Muscle of arm (tissue), 14 donors: ENCODE measurements at places on chromosomes 16 and 17.

- DNase-seq: no peak
Observed at GRCh38 chr16:20001856-20002707, 71.6 kb downstream of the GPR139 start.

DNA sequence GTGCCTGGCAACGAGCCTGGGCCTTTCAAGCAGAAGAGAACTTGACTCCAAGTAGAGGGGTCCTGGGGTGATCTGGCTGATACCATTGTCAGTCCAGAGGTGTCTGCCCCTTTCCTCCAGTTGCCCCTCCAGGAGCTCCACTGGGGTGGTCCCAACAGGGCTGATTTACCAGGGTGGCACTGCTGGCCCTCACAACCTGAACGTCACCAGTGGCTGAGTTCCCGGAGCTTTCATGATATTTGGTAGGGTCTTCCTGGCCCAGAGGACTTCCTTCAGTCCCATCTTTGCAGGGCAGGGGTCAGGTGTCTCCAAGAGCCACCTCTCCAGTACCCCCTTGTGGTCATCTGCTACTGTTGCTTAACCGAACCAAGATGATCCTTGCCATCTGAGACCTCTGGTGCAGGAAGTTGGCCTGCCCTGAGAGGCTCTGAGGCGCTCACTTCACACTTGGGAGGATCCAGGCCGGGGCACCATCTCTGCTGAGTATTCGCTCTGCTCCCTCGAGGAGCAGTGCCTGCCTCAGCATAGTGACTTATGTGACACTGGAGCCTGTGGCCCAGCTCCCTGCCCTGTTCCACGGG, 3.5 kb downstream of the LIMD2 start:
- no peak for DNase-seq

DNA sequence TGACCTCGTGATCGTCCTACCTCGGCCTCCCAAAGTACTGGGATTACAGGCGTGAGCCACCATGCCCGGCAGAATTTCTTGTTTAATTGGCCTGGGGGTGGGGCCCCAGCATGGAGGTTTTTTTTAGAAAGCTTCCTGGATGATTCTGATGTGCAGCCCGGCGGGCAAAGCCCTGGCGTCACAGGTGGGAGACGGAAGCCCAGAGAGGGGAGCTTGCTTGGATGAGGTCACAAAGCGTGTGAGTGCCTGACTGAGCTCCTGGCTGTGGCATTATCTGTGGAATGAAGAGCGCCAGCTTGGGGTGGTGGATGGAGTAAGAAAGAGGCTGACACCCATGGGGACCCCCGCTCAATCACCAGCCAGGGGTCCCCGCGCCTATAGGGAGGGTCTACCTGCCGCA, 4.1 kb downstream of the VASN start:
- no peak for DNase-seq

- no peak for DNase-seq
Observed at GRCh38 chr16:27408012-27408601, 6.1 kb downstream of the IL21R start.

- no peak for DNase-seq
Observed at GRCh38 chr16:56999409-57000270, 10.3 kb downstream of the NLRC5 start.

DNA sequence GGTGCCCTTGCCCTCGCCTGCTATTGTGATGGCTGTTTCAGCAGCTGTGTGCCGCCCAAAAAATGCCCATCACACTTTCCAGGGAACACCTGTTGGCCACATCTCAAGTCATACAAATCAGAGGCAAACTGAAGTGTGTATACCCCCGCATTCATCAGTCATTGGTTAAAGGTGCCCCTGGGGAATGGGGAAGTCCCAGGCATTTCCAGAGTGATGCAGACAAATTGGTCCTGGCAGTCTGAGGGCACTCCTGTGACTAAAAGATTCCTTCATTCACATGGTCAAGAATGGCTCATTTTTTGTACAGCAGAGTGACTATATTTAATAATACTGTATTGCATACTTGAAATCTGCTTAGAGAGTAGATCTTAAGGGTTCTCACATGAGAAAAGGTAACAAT, 102.9 kb upstream of the TMEM97 start:
- no peak for DNase-seq

DNA sequence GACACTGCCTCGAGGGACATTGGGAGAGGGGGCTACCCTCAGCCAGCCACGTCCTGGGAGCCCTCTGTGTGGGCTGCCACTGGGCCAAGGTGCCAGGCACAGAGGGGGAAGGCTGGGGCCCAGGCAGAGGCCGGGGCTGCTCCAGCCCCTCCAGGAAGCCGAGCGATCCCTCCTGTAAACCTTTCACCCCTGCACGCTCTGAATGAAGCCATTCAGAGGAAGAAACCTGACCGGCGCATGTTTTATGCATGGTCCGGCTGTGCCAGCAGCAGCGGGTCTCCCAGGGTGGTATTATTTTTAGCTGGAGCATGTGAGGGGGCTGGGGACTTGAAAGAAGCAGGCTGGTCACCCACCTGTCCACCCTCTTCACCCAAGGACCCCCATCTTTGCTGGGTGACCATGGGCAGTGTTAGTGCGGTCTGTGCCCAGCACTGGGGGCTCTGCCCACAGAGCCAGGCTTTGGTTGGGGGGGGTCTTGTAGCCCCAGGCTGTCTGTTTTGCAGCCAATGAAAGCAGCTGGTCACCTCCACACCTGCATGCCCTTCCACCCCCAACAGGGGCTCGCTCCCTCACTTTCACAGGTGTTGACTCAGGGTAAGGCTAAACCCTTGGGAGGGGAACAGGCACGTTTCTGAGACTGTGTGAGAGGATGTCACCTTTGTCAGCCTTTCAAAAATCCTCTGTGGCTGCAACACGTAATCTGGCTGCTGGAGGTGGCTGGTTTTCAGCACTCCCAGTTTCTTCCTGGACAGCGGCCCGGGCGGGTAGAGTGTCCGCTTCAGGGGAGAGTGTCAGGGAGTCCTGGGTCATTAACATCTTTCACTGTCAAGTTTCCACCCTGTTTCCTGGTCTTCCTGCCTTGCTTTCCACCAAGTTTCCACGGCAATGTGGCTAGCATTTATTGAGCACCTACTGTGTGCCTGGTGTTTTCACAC, 77.1 kb upstream of the BRD7 start:
- no peak for DNase-seq

DNA sequence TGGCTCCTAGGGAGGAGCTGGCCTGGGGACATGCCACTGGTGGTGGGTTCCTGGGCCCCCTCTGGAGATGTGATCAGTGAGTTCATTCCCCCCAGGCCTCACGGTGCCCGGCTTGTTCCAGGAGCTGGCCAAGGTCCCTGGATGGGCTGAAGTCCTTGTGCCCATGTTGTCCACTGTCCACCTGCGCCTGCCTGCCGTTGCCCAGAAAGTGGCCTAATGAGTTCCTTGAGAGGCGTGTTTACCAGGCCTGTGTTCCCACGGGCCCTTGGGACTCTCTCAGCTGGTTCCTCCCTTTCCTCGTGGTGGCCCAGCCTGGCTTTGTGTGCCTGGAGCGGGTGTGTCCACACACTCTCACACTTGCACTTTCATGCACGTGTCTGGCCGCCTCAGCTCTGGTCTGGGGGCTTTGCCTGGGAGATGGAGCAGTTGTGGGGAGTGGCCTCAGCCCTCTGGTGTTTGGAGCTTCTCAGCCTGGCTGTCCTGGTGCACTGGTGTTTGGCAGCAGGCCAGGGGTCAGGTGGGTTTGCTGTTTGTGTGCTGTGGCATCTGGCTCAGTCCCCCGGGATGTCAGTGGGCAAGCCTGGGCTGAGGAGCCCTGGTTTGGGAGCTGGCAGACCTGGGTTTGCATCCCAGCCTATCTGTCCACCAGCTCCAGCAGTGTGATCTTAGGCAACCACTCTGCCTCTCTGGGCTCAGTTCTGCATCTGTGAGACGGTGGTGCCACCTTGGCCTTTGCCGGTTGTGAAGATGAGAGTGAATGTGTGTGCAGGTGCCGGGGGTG, 18.0 kb downstream of the ADCY7 start:
- DNase-seq: no peak

GRCh38 chr16:8937803-8938202, 25.9 kb downstream of the USP7 start:
- DNase-seq: no peak

DNA sequence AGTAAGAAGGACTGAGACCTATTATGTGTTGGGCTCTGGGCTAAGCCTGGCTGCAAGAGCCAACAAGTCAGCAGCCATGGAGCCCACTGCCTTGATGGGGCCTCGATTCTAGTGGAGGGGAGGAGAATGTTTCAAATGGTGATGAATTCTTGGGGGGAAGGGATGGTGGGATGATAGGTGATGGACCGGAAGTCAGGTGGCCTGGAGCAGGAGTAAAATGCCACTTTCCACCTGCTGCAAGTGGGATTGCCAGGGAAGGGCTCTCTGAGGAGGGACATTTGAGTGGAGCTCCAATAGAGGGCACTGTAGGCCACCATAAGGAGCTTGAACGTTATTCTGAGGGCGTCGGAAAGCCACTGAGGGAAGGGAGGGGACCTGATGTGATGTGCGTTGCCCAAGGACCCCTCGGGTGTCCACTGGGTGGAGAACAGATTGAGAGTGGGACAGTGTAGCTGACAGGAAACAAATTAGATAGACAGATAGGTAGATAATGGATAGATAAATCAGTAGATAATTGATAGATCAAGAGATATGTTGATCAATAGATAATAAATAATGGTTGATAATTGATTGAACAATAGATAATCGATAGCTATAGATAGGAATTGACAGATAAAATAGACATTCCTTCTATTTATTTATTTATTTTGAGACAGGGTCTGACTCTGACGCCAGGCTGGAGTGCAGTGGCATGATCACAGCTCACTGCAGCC, 18.2 kb upstream of the NXPH3 start:
- no peak for DNase-seq

DNA sequence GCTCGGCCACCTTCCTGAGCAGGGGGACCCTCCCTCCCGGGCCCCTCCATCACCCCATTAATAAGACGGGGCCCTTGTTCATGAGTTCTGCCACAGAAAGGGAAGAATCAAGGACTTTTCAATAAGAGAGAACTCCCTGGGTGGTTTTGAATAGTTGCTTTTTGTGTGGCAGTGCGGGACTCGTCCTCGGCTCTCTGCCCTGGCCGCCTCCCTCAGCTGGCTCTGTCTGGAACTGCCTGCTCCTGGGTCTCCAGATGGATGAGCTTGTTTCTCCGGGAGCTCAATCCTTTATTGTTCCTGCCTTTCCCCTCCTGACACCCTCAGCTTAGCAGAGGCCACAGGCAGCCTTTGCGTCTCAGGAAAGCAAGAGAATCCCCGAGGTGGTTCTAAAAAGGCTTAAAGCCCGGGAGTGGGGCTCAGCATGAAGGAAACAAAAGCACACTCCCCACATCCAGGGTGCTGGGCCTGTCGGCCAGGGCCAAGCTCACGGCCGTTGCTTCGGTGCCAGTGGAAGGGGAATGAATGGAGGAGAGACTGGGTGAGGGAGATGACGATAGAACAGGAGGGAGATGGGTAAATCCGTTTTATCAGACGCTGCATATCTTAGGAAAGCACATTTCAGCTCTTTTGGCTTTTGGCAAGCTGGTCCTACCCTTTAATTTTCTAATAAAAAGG, 60.2 kb downstream of the RAI1 start:
- no peak for DNase-seq

GRCh38 chr17:51298508-51299371, 38.4 kb downstream of the UTP18 start:
- DNase-seq: peak; percentile 56

GRCh38 chr16:73020409-73020884, 27.5 kb downstream of the ZFHX3 start:
- no peak for DNase-seq

DNA sequence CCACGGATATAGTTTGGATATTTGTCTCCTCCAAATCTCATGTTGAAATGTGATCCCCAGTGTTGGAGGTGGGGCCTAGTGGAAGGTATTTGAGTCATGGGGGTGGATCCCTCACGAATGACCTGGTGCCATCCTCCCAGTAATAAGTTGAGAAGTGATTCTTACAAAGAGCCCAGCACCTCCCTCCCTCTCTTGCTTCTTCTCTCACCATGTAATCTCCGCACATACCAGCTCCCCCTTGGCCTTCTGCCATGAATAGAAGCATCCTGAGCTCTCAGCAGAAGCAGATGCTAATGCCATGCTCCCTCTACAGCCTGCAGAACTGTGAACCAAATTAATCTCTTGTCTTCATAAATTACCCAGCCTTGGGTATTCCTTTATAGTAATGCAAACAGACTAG, 41.9 kb upstream of the RBBP6 start:
- DNase-seq: no peak

DNA sequence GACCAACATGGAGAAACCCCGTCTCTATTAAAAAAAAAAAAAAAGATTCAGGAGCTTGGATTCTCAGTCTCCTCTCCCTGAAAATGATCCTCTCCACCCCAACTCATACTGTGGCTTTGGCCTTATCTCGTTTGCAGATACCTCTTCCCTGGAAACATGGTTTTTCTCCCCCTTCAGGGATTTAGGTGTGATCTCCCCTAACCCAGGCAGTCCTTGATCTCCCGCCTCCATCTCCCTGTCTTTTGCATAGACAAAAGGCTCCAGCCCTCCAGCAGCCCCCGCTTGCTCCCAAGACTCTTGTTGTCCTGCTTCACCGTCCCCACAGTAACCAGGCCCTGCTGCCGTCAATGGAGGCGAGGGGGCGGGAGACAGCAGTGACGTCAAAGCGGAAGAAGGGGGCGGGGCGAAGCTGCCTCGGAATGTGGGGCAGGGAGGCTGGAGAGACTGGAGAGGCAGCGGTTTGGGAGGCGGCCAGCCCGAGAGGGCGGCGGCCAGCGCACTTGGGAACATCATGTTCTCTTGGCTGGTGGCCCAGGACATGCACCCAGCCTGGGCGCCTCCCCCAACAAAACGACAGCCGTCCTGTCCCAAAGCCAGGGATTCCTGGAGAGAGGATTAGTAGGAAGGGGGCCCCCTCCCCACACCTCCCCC, 1.9 kb upstream of the PER1 start:
- DNase-seq: peak; percentile 100

- DNase-seq: no peak
Observed at GRCh38 chr17:65290056-65290455, 152.9 kb downstream of the RGS9 start.

- peak; percentile 84 for DNase-seq
Observed at GRCh38 chr17:50681263-50682200, 26.2 kb downstream of the ANKRD40 start.

GRCh38 chr17:71519285-71519684, 601.5 kb upstream of the SOX9 start:
- no peak for DNase-seq

GRCh38 chr16:14121142-14121541, 50.0 kb downstream of the MRTFB start:
- no peak for DNase-seq

- no peak for DNase-seq
Observed at GRCh38 chr16:86952769-86953168, 364.4 kb downstream of the C16orf95 start.
